Glutamatergic neuron (in vitro differentiated cells): ENCODE measurements at places on chromosomes 16 and 17. TPM values are rescaled to one million over a fixed set of nuclear protein-coding genes. Genes with fewer than 3 reads are reported as not detected.
A peak's percentile ranks its signal among the peaks of the same experiment; 100 is the strongest.

- H3K4me1 ChIP-seq = peaks cover 20% of the 10 kb centered on the region
- H3K4me3 ChIP-seq = no peak overlapping the region
- H3K36me3 ChIP-seq = no peaks in the 10 kb centered on the region
- H3K27ac ChIP-seq = no peak overlapping the region
- no peak for DNase-seq
These were observed 101.7 kb downstream of the RPTOR start for GRCh38 chr17:80646328-80646727.

DNA sequence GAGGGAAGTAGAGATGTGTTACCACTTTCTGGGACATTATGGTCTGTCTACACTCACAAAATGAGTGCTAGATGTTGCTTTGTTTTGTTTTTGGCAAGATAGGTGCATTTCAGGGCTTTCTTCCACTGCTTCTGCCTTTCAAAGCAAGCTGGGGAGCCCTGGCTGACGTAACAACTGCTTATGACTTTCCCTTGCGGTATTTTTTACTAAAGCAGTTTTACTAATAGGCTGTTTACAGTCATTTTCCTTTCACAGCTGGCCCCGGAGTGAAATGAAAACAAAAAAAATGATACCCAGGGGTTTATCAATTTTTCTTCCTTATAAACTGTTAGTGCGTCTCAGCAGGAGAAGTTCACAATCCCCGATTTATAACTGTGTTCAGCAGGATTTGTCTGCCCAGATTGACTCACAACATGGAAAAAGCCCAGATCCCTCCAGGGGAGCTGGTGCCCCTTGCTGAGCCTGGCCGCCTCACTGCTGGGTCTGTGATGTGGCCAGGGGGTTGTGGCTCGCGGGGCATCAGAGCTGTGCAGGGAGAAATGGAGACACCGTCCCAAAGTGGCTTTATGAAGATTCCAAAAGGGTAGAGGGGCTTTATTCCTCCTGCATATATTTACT is 184.4 kb upstream of the HS3ST3A1 start:
- DNase-seq = no peak
- no peak overlapping the region for H3K4me3 ChIP-seq
- no peaks in the 10 kb centered on the region for H3K27me3 ChIP-seq
- H3K4me1 ChIP-seq = no peaks in the 10 kb centered on the region
- no peaks in the 10 kb centered on the region for H3K36me3 ChIP-seq
- H3K27ac ChIP-seq = no peak overlapping the region

DNA sequence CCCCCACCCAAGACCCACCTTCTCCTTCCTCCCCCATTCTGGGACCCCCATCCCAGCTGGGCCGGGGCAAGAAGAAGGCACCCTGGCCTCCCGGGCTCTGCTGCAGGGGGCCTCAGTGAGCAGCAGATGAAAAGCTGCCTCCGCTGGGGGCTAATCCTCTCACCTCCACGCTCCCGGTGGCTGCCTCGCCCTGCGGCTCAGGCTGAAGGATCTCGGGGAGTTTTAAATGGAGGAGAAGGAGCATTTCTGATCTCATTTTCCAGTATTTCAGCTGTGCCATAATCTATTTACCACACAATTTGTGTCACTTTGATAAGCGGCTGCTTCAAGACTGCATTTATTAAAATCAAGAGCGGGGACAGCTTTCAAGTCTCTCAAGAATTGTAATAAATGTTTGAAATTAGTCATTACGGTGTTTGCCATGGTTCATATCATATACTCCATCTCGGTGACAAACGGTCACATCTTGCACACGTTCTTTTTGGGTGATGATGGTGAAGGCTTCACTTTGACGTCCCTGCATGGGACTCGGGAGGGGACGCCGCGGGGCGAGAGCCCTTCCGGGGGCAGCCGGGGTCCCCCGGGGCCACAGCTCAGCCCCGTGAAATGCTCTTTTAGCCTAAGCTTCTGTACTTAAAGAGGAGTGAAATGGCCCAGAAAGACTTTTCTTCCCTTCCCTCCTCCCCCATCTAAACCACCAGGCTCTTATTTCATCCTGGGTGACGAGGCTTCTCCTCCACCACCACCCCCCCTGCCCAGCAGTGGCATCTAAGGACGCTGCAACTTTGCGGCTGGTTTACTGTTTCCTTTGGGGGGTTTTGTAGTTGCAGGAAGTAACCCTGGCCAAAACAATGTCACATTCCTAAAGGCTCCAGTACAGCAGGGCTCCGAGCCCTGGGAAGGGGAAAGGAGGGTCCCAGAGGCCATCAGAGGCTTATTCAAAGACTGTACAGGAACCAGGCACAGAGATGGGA is 313.1 kb upstream of the TNRC6C start:
- H3K36me3 ChIP-seq = peaks cover 22% of the 10 kb centered on the region
- no peak overlapping the region for H3K4me3 ChIP-seq
- no peak for DNase-seq
- H3K27ac ChIP-seq = no peak overlapping the region

- H3K27ac ChIP-seq = no peak overlapping the region
- peaks cover 4% of the 10 kb centered on the region for H3K4me1 ChIP-seq
- no peak for DNase-seq
These were observed 36.9 kb upstream of the C17orf78 start for GRCh38 chr17:37338847-37339246.

- H3K36me3 ChIP-seq = peaks cover 5% of the 10 kb centered on the region
- H3K4me1 ChIP-seq = peaks cover 25% of the 10 kb centered on the region
These were observed 11.8 kb upstream of the MLYCD start for GRCh38 chr16:83887080-83887479.

GRCh38 chr17:35577830-35578196 is 558 bp downstream of the PEX12 start:
- no peaks in the 10 kb centered on the region for H3K36me3 ChIP-seq
- no peak for DNase-seq
- peaks cover 5% of the 10 kb centered on the region for H3K4me1 ChIP-seq

- no peak overlapping the region for H3K27ac ChIP-seq
- H3K4me1 ChIP-seq = no peaks in the 10 kb centered on the region
- no peaks in the 10 kb centered on the region for H3K27me3 ChIP-seq
- no peak for DNase-seq
- H3K36me3 ChIP-seq = peaks cover 10% of the 10 kb centered on the region
- H3K4me3 ChIP-seq = no peak overlapping the region
These were observed 102.0 kb downstream of the CACNG3 start for GRCh38 chr16:24358117-24358516.

DNA sequence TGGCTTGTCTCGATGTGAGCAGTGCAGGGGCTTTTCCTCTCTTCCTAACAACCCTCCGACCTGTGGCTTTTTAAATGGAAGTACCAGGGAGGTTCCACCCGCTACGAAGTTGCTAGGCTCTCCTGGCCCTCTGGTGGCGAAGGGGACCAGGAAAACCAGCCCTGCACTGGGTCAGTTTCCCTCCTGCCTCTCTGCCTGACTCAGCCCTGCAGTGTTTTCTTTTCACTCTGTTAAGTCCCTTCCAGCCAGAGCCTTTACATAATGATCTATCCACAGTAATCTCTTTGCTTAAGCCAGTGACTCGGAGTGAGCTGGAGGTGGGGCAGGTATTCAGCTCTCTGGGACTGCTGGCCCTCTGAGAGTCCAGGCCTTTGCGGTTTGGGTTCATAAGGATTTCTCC is 331.3 kb upstream of the EEF2KMT start:
- H3K36me3 ChIP-seq = no peaks in the 10 kb centered on the region
- H3K27ac ChIP-seq = no peak overlapping the region
- H3K27me3 ChIP-seq = peaks cover 5% of the 10 kb centered on the region
- H3K4me1 ChIP-seq = peaks cover 21% of the 10 kb centered on the region
- H3K4me3 ChIP-seq = no peak overlapping the region

GRCh38 chr16:84746875-84747274 is 47.1 kb downstream of the USP10 start:
- H3K27ac ChIP-seq = no peak overlapping the region
- DNase-seq = no peak
- no peaks in the 10 kb centered on the region for H3K27me3 ChIP-seq
- no peaks in the 10 kb centered on the region for H3K36me3 ChIP-seq
- H3K4me1 ChIP-seq = peaks cover 35% of the 10 kb centered on the region

DNA sequence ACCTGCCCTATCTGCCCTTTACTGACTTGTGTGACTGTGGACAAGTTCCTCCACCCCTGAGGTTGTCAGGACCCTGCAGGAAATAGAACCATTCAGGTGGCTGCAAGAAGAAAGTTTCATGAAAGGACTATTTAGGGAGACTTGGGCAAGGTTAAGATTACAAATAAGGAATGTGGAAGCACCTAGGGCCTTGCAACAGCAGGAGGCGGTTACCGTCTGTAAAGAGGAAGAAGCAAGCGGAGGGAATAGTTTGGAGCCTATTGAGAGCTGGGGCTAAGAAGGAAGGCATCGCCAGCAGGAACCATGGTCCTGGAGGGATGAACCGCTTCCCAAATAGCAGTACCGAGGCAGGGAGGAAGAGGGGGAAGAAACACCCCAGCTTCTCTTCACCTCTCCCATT is 132.4 kb downstream of the PRKCB start:
- no peaks in the 10 kb centered on the region for H3K4me1 ChIP-seq
- DNase-seq = no peak
- no peak overlapping the region for H3K27ac ChIP-seq
- no peak overlapping the region for H3K4me3 ChIP-seq
- no peaks in the 10 kb centered on the region for H3K36me3 ChIP-seq
- peaks cover 11% of the 10 kb centered on the region for H3K27me3 ChIP-seq

The UMOD gene
- not detected for total RNA-seq

DNA sequence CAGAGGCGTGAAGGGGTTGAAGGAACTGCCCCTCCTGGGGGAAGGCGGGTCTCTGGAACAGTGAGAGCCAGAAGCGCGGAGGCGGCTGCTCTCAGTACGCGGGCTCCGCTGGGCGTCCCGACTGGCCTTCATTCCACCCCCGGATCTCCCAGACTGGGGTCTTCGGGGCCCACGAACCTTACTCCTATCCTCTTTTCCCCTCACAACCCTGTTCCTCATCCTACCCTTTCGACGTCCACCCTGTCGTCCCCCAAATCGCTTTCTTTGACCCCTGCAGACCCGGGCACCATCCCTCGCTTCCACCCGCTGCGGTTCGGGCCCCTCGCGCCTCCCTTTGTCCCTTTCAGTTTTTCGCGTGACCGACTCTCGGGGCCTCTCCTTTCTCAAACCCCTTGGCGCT is 2114.6 kb downstream of the TP53TG3F start:
- H3K36me3 ChIP-seq = no peaks in the 10 kb centered on the region
- no peaks in the 10 kb centered on the region for H3K4me1 ChIP-seq
- DNase-seq = no peak
- H3K27me3 ChIP-seq = peaks cover 17% of the 10 kb centered on the region

DNA sequence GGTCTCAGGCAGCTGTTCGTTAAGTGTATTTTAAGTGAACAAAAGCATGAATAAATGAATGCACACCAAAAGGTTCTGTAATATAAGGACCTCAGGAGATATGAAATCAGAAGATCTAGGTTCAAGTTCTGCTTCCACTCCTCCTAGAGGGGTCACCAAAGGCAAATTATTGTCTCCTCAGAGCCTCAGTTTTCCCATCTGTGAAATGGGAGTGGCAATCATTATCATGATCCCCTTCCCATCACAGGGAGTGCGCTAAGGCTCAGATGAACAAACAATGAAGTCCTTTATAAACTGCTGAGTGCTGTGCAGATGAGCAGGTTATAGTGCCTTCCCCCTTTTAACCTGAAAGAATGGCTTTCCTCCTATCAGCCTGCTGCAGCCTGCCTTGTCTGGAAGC is 248.3 kb upstream of the C16orf82 start:
- H3K4me3 ChIP-seq = no peak overlapping the region
- no peak overlapping the region for H3K27ac ChIP-seq
- H3K4me1 ChIP-seq = no peaks in the 10 kb centered on the region

The SLFN13 gene
- total RNA-seq = 0.96 TPM

- no peak for DNase-seq
- peaks cover 5% of the 10 kb centered on the region for H3K36me3 ChIP-seq
- no peaks in the 10 kb centered on the region for H3K27me3 ChIP-seq
- H3K4me1 ChIP-seq = no peaks in the 10 kb centered on the region
- no peak overlapping the region for H3K4me3 ChIP-seq
These were observed 363.5 kb upstream of the EEF2KMT start for GRCh38 chr16:5461141-5461540.

DNA sequence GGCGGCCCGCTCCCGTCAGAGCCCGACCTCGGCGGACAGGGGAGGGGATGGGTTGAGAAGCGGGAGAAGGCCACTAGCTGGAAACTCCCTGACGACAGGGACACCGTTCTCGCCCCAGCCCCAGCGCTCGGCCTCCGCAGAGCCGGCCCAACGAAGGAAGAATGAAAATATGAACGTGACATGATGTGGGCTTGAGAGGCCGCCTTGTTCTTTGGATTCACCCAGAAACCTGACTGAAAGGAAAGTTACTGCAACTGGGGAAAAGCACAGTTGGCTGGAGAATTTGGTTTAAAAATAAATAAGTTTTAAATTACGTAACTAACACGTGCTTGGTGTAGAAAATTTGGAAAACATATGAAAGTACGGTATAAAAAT is 21.1 kb downstream of the NPTX1 start:
- H3K4me3 ChIP-seq = peak overlapping the region; percentile 91
- peaks cover 34% of the 10 kb centered on the region for H3K4me1 ChIP-seq
- H3K27me3 ChIP-seq = peaks cover 12% of the 10 kb centered on the region
- peak overlapping the region; percentile 93 for H3K27ac ChIP-seq
- no peaks in the 10 kb centered on the region for H3K36me3 ChIP-seq

DNA sequence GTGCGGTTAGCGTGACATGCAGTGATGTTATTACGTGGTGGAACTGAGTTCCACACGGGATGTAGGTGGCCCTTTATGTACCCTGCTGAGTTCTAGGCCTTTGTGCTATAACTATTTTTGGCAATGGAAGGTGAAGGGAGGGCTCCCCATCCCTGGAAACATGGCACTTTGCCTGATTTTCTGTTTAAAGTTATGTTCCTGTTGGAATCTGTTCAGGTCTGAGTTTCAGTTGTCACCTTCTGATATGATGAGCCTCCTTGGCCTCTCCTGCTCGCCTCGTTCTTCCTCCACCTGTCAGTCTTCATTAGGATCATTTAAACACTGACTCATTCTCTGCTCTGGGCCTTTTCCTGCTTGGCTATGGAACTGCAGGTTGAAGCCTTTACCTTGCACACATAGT is 200.6 kb downstream of the FTO start:
- no peak overlapping the region for H3K4me3 ChIP-seq
- DNase-seq = no peak
- no peaks in the 10 kb centered on the region for H3K36me3 ChIP-seq
- no peaks in the 10 kb centered on the region for H3K4me1 ChIP-seq
- H3K27me3 ChIP-seq = peaks cover 2% of the 10 kb centered on the region

- H3K36me3 ChIP-seq = no peaks in the 10 kb centered on the region
- no peak for DNase-seq
- H3K27ac ChIP-seq = no peak overlapping the region
- H3K27me3 ChIP-seq = peaks cover 8% of the 10 kb centered on the region
These were observed 2.5 kb upstream of the CORO6 start for GRCh38 chr17:29625037-29625750.
